ENCODE measurements at places on chromosomes 2 and 18. TPM values are rescaled to one million over a fixed set of nuclear protein-coding genes. Genes with fewer than 3 reads are reported as not detected.

- peak; percentile 24 for DNase-seq
Measured at GRCh38 chr2:29075894-29076705, 1.8 kb upstream of the PCARE start.

GRCh38 chr18:28088477-28088876 is 88.5 kb downstream of the CDH2 start:
- no peak for DNase-seq

DNA sequence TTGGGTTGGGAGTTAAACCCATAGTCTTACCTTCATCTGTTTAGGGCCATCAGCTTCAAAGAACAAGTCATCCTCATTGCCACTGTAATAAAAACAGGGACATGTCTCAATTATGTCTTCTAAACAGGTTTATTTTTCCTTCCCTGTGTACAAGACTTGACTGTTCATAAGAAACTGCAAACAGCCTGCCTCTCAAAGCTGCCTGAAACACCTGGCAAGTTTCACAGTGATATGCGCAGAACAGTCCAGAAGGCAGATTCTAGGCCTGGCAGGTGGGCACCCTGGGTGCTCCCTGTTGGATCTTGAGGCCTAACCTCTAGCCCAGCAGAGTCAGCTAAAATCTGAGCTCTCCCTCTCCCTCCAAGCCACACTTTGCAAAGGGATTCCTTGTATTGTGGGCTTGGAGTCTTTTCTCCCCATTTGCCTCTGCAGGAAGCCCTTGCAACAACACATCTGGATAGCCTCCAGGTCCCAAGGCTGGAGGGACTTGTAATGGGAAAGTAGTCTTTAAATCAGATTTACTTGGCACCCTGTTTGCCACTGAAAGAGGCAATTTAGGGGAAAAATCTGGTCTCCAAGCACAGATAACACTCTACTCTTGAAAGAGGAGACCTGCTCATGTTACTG is 930 bp downstream of the IL1B start:
- DNase-seq, result no peak

DNA sequence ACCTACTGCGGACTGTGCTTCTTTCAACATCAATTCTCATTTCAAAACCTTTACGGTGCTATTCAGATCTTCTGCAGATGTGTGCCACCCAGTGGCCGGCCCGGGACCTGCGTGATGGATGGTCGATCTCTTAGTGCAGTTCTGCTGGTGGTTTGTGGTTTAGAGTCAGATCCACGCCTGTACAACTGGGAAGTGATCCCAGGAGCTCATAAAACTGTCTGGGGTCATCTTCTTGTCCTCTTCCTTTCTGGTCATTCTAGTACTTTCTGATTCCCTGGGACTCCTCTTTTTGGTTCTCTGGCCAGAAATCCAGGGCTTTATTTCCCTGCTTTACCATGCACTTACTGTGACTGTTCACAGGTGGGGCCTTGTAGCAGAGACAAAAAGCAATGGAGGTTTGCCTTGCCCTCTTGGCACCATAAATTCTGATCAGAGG is 15.8 kb upstream of the SELENOI start:
- peak; percentile 69 for DNase-seq

GRCh38 chr2:23550553-23550952 is 165.6 kb downstream of the KLHL29 start:
- peak; percentile 30 for DNase-seq

DNA sequence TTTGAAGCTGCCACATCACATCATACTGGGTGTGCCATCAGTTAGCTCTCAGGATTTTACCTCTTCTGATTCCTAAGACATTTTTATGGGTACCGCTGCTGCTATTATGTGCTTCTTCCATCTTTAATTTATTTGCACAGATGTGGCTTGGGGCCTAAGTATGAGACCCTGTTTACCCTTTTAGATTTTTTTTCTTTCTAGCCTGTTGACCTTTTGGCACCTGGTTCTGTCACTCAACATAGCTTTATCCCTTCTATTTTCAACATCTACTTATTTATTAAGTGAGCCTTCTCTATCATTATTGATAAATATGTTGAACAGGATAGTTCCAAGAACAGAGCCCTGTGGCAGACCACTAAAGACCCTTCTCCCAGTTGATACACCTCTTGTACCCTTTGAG is 57.0 kb downstream of the TET3 start:
- no peak for DNase-seq

GRCh38 chr2:75174981-75175380 is 24.3 kb downstream of the TACR1 start:
- DNase-seq, result no peak

DNA sequence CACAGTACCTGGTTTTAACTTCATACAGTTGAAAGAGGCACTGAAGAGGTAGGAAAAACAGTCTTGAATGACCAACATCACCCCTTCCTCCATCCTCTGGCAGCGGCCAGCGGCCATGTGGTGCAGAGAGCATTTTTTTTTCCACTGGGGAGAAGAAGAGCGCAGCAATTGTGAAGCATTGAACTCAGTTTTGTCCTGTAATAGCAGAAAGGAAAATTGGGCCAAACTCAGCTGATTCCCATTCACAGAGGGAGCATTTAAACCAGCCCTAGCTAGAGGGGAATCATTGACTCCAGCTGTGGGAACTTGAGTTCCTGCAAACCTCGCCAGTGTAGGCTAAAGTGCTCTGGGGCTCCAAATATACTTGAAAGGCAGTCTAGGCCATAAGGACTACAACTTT is 316.6 kb upstream of the CHST9 start:
- DNase-seq, result no peak

- no peak for DNase-seq
Measured at GRCh38 chr2:75655861-75656260, 9.3 kb downstream of the MRPL19 start.

GRCh38 chr2:160139991-160140390 is 60.1 kb downstream of the ITGB6 start:
- DNase-seq, result no peak

- peak; percentile 93 for DNase-seq
Measured at GRCh38 chr2:36492216-36492945, 105.6 kb downstream of the FEZ2 start.

DNA sequence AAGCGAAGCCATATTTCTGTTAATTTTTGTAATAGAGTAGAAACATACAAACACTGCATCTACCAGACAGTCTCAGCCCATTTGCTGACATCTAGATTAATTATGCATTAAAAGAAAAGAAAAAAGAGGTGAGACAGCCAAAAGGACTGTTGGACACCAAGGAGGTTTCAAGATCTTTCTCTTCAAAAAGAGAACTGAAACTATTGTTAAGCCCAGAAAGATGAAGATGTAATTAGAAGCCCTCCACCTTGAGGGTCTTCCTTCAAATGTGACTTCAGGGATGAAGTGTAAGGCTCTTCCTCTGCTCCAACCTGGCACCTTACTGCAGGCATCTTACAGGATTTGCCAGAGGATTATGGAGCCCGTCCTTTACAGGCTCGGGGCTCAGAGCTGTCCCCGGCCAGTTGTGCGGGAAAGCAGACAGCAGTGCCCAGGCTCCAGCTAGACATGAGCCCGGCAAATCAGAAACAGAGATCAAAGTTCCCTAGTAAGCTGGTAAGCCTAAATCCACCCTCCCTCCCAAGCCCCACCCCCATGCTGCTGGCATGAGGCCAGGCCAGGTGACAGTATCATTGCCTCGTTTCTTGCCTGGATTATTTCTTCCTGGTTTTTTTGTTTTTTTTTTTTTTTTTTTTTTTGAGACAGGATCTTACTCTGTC is 38.9 kb downstream of the ADI1 start:
- no peak for DNase-seq

GRCh38 chr2:88048541-88048940 is 7.0 kb downstream of the KRCC1 start:
- DNase-seq, result no peak

- DNase-seq, result no peak
Measured at GRCh38 chr2:42109959-42110640, 59.1 kb upstream of the EML4 start.

GRCh38 chr2:197558393-197558792 is 42.5 kb downstream of the MOB4 start:
- no peak for DNase-seq

- peak; percentile 8 for DNase-seq
Measured at GRCh38 chr2:167209784-167210183, 321.5 kb downstream of the XIRP2 start.

DNA sequence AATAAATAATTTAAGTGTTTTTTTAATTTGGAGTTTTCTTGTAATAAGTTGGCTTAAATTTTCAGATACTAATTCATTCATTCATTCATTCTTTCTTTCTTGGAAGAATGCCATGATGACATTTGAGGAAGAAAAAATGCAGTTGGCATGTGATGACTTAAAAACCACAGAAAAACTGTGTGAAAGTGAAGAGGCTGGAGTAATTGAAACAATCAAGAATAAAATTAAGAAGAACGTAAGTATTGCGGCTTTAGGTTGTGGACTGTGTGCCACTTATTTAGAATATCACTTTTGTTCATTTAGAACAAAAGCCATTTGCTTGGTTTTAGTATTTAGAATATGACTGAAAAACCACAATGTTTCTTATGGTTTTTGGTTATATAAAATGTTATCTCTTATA is 51.4 kb downstream of the TTC39C start:
- DNase-seq, result peak; percentile 8

The GNAL gene
- total RNA-seq, result 3.6 TPM

The ABCB11 gene
- total RNA-seq, result 0.02 TPM

The MOGAT1 gene
- total RNA-seq, result not detected

The LRP2 gene
- 0.79 TPM for total RNA-seq

The GPAT2 gene
- not detected for total RNA-seq

The CRYBA2 gene
- total RNA-seq, result not detected

The AKAIN1 gene
- not detected for total RNA-seq

The SNTG2 gene
- total RNA-seq, result 1.9 TPM

The CCT7 gene
- total RNA-seq, result 315 TPM

The ADGRF3 gene
- total RNA-seq, result 0.17 TPM

The IL1A gene
- total RNA-seq, result 0.43 TPM

Data from astrocyte (in vitro differentiated cells and primary cell).